CD4-positive, alpha-beta T cell (primary cell): ENCODE measurements at places on chromosomes 1 and 21.

GRCh38 chr1:241109039-241109438 is 248.0 kb downstream of the RGS7 start:
- no peak for DNase-seq

- DNase-seq: no peak
These were observed 642.2 kb downstream of the PTPRU start for GRCh38 chr1:29878501-29878900.

DNA sequence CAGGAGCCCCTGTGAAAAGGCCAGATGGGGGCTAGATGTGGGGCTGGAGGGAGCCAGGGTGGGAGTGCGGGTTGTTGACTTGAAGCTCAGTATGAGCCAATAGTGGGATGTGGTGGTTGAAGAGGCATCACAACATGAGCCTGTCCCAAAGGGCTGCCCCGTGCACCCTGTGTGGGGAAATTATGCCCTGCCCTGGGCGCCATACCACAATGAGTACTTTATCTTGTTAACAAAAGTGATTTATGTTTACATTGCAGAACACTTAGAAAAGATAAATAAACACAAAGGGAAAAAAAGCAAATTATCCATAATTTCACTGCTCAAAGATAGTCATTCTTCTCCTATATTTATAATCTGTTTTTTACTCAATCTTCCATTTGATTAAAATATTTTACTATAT is 1.6 kb upstream of the NFASC start:
- no peak for DNase-seq

GRCh38 chr21:36249576-36250422 is 70.2 kb upstream of the MORC3 start:
- DNase-seq: no peak

DNA sequence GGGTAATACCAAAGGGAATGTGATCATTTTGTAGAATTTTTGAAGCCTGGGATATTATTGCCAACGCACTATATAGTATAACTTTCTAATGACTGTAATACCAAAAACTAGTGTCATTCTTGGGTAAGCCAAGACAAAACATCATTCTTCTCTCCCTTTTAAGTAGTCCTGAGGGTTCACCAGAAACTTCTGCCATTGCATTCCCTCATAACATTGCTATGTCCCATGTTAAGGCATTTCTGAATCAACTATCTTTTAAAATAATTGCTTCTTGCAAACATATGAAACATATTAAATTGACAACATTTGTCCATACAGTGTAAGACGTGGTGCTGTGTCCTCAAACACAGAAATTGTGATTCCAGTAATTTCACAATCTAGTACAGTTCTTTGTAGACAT is 29.9 kb upstream of the C1orf21 start:
- no peak for DNase-seq

DNA sequence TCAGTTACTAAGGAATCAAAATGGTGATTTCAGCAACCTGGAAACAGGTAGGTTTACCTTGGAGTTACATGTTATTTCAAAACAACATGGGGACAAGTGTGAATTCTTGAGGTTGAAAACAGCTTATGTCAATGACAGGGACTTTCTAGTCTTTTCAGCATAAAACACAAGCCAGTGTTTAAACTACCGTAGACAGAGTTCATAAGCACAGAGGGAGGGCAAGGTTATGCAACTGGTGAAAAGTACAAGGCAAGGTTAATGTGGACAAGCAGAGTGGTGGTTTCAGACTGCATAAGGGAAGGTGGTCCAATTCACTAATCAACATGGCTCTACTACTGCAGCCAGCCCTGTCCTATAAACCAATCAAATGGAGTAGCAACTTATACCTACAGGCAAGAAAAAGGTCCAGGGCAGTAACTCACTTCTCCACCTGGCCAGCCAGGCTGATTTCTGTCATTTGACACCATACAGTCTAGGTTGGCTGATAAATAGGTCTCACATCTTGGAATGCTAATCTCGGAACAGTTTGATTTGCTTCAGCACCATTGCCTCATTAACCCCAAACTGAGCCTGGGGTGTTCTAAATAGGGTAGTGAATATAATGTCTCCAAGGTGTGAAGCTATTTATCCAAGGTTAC is 250.3 kb upstream of the PROX1 start:
- DNase-seq: no peak

- DNase-seq: no peak
These were observed 3.7 kb upstream of the TRABD2B start for GRCh38 chr1:48000883-48001282.

- no peak for DNase-seq
These were observed 351.2 kb downstream of the SMYD3 start for GRCh38 chr1:246155923-246156322.

DNA sequence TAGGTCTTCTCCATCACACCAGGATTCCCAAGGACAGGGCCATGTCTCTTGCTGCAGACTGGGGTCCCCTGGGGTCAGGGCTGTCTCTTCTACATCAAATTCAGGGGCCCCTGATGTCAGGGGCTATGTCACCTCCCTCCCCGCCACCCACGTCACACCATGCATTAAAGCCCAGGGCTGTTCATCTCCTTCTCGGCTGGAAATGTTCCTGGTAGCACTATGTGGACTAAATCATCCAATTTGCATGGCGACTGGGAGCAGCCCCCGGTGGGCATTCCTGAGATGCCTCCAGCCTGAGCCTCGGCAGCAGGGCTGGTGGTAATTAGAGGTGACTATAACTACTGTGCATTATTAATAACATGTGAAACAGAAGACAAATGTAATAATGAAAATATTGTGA is 151.7 kb upstream of the HMGB4 start:
- no peak for DNase-seq
